ENCODE measurements at places on chromosomes 13 and 19. TPM values are rescaled to one million over a fixed set of nuclear protein-coding genes. Genes with fewer than 3 reads are reported as not detected.

Gene GSK3A
- 14.5 TPM for total RNA-seq

Gene STXBP2
- total RNA-seq, result 61.0 TPM

Gene FARP1
- 89.5 TPM for total RNA-seq

Gene FBN3
- total RNA-seq, result 0.26 TPM

Gene ZNF285
- 0.99 TPM for total RNA-seq

GRCh38 chr13:29510651-29511084 lies 84.8 kb downstream of the SLC7A1 start:
- DNase-seq, result no peak

DNA sequence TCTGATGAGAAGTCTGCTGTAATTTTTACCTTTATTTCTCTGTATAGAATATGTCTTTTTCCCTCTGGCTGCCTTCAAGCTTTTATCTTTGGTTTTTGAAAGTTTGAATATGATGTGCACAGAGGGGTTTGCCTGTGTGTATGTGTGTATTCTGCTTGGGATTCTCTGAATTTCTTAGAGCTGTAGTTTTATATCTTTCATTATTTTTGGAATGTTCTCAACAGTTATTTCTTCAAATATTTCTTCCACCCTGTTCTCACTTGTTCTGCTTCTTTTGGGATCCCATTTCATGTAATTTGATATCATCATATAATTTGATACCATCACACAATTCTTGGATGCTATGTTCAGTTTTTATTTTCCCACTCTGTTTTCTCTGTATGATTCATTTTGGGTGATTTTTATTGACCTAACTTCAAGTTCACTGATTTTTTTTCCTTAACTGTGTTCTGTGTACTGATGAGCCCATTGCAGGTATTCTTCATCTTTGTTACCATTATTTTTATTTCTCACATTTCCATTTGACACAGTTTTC lies 7.5 kb downstream of the COG3 start:
- DNase-seq, result no peak

DNA sequence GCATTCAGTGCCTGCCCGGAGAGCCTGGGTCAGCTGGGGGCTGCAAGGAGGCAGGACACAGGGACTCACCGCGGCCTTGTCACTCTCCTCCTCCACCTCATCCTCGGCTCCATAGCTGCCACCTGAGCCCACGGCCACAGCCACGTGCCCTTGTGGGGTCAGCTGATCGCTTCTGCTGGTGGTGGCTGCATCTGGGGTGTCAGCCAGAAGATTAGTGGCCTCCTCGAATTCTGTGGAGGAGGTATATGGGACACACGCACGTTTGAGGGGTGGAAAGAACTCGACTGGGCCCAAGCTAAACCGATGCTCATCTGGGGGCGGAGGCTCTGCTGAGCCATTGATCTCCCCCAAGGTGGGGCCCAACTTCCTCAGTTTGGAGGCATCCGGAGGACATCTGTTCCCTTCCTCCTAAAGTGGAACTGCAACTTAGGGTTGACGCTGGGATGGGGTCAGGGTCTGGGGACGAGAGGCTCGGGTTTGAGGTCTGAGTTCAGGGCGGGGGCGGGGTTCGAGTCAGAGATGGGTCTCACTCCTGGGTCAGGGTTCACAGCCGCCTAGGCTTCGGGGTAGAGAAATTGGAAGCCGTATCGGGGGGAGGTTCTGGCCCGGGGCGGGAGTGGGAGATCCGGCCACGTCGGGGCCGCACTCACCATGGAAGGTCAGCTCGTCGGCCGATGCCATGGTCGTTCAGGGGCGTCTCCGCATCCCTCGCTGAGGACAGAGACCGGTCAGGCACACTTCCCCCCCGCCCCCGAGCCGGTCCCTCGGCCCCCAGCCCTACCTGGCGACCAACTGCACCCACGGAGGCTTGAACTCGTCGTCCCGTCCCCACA lies 493 bp downstream of the YIPF2 start:
- DNase-seq, result no peak

DNA sequence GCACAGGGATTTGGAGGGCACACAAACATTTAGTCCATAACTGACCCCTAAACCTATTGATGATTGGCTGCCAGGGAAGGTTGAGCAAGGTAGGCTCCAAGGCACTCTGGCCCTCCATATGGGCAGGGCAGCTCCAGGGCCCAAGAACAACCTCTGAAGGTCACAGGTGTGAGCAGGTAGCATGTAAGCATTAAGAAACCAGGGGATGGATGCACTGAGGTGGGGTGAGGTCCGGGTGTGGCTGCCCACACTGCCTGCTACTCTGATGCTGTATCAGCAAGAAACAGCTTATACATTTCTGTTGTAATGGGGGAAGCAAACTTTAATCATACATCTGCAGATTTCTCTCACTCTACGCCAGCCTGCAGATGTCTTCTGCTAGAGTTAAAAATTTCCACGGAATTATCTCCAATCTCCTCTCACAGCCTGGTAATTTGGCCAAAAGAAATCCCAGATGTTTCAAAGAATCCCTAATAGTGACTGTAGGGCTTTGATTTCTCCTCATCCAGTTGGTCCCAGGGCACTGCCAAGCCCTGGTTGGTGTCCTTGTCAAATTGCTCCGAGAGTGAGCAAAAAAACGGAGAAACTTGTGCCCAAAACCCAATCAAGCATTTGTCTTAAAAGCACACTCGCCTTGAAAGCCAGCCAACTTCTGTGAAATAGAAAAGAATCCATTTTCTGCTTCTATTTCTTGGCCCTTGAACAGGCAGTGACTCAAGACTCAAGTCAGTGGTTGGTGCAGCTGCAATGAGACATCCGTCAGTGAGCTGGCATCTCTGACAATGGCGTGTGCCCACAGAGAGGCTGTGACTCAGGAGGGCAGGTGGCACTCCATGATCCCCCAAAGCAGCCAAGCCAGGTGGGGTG lies 72.5 kb upstream of the MRI1 start:
- no peak for DNase-seq

GRCh38 chr19:45100201-45100600 lies 7.2 kb downstream of the PPP1R37 start:
- no peak for DNase-seq

Data from body of pancreas (tissue), 4 donors.